ENCODE measurements at places on chromosomes 7 and 10. TPM values are rescaled to one million over a fixed set of nuclear protein-coding genes. Genes with fewer than 3 reads are reported as not detected.

GRCh38 chr7:99422625-99423024 is 13.9 kb downstream of the BUD31 start:
- H3K27ac ChIP-seq = no peak overlapping the region
- no peaks in the 10 kb centered on the region for H3K27me3 ChIP-seq
- peaks cover 58% of the 10 kb centered on the region for H3K36me3 ChIP-seq
- H3K4me1 ChIP-seq = no peaks in the 10 kb centered on the region
- no peak overlapping the region for H3K4me3 ChIP-seq
- no peak for DNase-seq

GRCh38 chr7:100685049-100685605 is 8.9 kb downstream of the GIGYF1 start:
- H3K27me3 ChIP-seq = no peaks in the 10 kb centered on the region
- no peak overlapping the region for H3K4me3 ChIP-seq
- no peak overlapping the region for H3K27ac ChIP-seq
- no peak for DNase-seq
- peaks cover 90% of the 10 kb centered on the region for H3K36me3 ChIP-seq

DNA sequence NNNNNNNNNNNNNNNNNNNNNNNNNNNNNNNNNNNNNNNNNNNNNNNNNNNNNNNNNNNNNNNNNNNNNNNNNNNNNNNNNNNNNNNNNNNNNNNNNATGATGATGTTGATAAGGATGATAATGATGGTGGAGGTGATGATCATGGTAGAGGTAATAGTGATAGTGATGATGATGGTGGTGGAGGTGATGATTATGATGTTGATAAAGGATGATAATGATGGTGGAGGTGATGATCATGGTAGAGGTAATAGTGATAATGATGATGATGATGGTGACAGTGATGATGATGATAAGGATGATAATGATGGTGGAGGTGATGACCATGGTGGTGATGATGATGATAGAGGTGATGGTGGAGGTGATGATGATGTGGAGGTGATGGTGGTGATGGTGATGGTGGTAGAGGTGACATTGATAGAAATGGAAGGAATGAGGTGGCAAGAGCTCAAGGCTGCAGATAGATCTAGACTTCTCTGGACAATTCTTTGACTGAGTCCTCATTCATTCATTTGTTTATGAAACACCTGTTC is 47.8 kb downstream of the FAM20C start:
- no peak for DNase-seq
- no peaks in the 10 kb centered on the region for H3K27me3 ChIP-seq
- no peak overlapping the region for H3K27ac ChIP-seq
- no peak overlapping the region for H3K4me3 ChIP-seq
- H3K4me1 ChIP-seq = peaks cover 34% of the 10 kb centered on the region

GRCh38 chr10:80517416-80518142 is 20.1 kb upstream of the SH2D4B start:
- H3K27ac ChIP-seq = no peak overlapping the region
- H3K4me3 ChIP-seq = no peak overlapping the region
- H3K27me3 ChIP-seq = no peaks in the 10 kb centered on the region
- H3K4me1 ChIP-seq = peaks cover 27% of the 10 kb centered on the region

NDUFA5 gene
- 116 TPM for polyA plus RNA-seq

LRRD1 gene
- 0.63 TPM for polyA plus RNA-seq

Measured in muscle of leg (tissue), 16 donors.